Right ventricle myocardium inferior (tissue), 1 donor: ENCODE measurements at places on chromosomes 5 and 9.

GRCh38 chr9:117178596-117179375, 236.1 kb downstream of the ASTN2 start:
- no peak for DNase-seq

DNA sequence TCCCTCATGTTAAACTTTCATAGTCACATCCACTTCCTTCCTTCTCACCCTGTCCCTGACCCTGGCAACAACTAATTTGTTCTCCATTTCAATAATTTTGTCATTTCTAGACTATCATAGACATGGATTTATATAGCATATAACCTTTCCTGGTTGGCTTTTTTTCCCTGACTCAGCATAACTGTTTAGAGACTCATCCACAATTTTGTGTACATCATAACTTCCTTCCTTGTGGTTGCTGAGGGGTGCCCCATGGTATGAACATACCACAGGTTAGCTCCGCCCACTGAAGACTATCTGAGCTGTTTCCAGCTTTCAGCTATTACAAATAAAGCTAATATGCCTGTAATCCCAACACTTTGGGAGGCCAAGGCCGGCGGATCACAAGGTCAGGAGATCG, 137.3 kb downstream of the PHF2 start:
- DNase-seq = no peak

- DNase-seq = no peak
Measured at GRCh38 chr9:137149942-137150616, 11.1 kb downstream of the GRIN1 start.

GRCh38 chr5:150759334-150759583, 442 bp upstream of the DCTN4 start:
- no peak for DNase-seq

DNA sequence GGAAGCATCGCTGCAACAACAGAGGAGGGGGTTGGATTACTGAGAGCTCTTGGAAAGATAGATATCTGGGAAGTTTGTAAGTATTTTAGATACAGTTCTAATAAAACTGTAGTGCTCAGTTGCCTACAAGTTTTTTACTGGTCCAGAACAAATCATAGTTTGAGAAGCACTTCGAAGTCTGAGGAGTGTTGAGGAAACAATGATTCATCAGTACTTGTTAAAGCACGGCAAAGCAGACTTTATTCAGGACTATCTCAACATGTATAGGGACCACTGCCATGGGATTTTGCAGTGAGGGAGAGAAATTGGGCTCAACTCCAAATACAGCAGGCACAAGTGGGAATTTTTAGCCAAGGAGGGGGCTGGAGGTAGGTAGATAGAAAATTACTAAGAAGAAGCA, 25.3 kb upstream of the RECK start:
- no peak for DNase-seq
